ENCODE measurements at places on chromosomes 4 and X.

DNA sequence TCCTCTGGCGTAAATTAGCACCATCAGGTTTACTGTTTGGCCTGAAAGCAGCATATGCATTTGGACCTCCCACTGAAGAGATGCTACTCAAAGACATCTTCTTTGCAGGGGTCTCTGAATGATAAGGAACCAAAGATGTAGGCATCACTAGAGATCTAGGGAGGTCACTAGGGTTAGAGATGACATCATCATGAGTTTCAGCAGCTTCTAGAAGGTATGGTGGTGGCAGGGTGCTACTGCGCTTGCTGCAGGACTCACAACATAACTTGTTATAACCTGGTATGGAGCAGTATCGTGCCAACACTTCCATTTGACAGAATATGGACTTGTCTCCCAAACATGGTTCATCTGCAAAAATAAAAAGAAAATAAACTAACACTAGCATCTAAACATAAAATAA, 251.6 kb downstream of the NPFFR2 start:
- DNase-seq: no peak

DNA sequence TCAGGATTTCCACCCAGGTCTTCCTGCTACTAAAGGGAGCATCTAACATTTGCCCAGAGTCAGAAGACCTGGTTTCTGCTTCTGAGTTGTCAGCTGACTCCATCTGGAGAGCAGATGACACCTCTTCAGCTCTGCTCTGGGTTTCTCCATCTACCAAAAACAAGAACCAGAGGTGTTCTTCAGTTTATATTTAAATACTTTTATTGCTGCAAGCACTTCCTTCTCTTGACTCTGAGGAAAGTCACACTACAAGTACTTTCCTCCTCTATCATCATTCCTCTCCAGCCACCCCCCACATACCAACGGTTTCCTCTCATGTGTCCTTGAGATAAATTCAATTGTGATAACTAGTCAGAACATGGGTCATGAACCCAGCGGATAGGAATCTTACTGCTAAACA, 88.4 kb downstream of the PPP3CA start:
- no peak for DNase-seq

GRCh38 chr4:156413239-156414135, 459.8 kb upstream of the CTSO start:
- no peak for DNase-seq

- DNase-seq: no peak
Measured at GRCh38 chr4:120995266-120996010, 72.9 kb upstream of the PRDM5 start.

GRCh38 chr4:6548201-6548881, 26.6 kb upstream of the MAN2B2 start:
- no peak for DNase-seq

DNA sequence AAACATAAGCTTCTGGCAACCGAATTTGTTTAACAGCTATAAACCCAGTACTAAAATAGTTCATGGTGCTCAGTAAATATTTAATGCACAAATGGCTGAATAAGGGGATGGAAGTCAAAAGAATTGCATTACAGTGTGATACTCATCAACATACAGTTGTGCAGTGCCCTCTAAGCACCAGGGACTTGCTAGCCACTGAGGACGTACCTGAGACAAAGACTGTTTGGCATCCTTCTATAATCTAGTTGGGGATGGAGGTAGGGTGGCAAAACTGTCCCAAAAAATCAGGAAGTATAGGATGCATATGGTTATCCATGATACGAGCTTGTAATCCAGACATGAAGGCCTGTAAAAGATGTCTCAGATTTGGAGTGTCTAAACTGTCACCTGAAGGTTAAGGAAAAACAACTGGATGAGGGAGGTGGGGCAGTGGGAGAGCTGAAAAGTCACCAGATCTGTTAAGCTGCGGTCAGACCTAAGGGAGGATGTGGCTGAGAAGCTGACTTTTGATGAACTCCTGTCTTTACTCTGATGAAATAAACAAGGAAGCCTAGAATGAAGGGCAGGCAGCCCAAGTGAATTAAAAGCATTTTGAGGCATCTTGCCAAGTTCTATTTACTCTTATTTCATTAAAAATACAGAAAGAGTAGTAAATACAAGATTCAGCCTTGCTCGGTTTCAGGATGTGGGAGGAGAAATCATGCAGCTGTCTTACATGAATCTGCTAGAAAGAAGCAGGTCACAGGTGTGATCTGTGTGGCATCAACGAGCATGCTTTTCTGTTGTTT, 12.0 kb upstream of the CD38 start:
- no peak for DNase-seq

DNA sequence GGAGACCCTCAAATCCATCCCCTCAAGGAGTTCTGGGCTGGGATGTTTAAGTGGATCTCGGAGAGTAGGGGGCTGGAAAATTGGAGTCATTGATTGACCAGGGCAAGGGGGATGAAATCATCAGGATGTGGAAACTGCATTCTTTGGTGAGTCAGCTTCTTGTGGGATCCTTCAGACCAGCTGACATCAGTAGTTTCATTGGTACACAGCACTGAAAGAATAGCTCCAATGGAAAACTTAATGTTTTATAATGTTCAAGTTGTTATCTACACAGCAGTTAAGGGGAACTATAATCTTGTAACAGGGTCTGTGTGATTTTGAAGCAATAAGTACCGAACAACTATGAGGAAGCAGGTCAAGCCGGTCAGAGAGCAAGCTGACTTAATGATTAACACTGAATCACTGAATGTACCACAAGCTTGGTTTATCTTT, 506.1 kb downstream of the RPA4 start:
- no peak for DNase-seq

DNA sequence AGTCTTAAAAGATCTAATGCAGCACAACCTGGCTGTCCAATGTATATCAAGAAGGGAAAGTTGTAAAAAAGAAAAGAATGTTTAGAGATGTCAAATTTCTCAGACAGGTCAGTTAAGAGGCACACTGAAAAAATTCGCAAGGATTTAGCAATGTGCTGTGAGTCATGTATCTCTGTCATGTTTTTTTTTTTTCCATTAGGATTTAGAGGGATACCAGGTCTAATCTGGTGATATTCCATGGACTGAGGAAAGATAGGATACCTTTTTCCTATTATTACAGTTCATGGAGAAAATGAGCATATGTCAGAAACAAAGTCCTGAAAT, 815.4 kb upstream of the PCDH10 start:
- DNase-seq: no peak

DNA sequence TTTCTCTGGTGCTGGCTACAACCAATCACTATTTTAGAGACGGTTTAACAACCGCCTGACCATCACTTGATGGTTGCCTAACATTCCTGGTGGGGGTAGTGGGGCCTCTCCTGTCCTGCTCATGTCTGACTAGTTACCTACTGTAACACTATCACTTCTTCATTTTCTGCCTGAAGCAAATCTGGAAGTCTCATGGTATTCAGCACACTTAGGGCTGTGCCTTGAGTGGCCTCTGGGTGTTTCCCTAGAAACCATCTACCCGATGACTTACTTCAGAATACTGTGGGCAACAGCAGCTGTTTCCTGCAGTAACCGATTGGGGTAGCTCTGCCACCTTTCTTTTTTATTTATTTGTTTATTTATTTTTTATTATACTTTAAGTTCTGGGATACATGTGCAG, 880.1 kb upstream of the INTU start:
- no peak for DNase-seq

GRCh38 chr4:52836678-52837077, 25.4 kb upstream of the RASL11B start:
- DNase-seq: no peak

DNA sequence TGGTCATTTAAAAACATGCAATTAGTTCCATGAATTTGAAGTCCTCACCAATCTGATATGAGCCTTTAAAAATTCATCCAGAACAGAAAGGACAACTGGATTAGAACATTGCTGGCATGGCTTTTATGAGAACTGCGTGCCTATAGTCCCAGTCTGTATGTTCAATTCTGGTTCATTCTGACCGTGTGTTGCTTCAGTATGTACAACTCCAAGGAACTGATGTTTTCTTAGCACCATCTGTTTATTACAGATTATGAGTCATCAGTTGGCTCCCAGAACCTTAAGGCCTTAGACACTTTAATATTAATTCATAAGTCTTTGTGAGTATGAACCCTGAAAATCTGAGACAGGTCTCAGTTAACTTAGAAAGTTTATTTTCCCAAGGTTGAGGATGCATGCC, 115.0 kb downstream of the CEP44 start:
- DNase-seq: no peak

DNA sequence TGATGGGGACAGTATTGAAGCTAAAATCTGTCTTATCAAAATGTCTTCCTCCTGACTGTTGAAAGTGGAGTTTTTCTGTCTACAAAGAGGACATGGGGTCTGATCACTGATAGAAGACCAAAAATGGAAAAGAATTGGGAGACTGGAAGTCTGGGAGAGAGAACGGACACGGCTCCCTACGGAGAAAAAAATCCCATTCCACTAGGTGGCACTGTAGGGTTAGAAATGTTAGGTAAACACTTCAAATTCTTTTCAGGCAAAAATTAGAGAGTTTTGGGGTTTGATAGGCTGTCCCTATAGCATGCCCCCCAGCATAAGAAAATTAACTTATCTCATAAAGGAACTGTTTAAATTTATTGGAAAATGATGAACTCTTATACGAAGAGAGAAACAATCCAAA, 200.5 kb downstream of the FAM133A start:
- DNase-seq: no peak

GRCh38 chrX:108735091-108735678, 1.2 kb downstream of the IRS4 start:
- DNase-seq: peak; percentile 33

DNA sequence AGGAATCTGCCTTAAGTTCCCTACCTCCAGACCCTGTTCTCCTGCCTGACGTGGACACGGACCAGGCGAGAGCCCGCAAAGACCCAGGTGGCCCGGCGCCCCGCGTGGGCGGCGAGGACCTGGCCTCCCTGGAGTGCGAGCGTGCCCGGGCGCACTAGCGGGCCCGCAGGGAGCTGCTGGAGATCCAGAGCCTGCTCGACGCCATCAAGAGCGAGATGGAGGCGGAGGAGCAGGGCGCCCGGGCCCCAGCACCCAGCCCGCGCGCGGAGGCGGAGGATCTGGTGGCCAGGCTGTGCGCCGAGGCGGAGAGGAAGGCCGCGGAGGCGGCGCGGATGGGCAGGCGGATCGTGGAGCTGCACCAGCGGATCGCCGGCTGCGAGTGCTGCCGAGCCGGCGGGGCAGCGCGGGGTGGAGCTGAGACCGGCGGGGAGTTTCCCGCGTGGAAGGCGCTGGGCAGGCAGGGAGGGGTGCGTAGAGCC, 18.2 kb downstream of the MRFAP1 start:
- no peak for DNase-seq

- DNase-seq: no peak
Measured at GRCh38 chr4:52643785-52644244, 15.3 kb downstream of the USP46 start.

DNA sequence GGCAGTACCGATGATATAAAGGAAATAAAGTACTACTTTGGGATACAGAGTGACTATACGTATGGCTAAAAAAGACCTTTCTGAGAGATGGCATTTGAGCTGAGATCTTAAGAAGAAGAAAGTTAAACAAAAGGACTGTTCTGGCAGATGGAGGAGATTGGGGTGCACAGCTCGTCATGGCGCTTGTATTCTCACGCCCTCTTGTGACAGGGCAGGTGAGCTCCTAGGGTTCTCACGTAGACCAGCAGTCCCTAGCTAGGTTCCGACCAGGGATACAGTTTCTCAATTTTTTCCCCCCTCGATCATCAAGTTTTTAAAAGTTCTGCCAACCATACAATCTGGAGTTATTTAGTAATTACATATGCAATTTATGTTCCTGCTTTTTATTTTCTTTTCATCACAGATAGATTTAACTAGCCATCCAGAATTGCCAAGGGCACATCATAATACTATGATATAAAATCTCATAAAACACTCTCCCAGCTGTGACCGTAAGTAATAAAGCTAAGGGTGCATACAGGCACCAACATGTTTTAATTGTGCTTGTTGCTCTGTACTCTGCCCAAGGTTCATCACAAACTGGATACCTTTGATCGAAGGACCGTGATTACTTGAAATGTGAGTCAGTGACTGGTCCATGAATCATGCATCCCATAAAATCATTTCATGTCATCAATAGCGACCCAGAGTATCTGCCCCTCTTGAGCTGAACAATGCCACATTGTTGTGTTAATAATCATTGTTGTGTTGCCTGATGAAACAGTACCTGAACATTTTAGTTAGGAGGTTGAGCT, 69.4 kb upstream of the ZNF518B start:
- no peak for DNase-seq

- DNase-seq: no peak
Measured at GRCh38 chrX:120377715-120378114, 15.8 kb downstream of the ATP1B4 start.

DNA sequence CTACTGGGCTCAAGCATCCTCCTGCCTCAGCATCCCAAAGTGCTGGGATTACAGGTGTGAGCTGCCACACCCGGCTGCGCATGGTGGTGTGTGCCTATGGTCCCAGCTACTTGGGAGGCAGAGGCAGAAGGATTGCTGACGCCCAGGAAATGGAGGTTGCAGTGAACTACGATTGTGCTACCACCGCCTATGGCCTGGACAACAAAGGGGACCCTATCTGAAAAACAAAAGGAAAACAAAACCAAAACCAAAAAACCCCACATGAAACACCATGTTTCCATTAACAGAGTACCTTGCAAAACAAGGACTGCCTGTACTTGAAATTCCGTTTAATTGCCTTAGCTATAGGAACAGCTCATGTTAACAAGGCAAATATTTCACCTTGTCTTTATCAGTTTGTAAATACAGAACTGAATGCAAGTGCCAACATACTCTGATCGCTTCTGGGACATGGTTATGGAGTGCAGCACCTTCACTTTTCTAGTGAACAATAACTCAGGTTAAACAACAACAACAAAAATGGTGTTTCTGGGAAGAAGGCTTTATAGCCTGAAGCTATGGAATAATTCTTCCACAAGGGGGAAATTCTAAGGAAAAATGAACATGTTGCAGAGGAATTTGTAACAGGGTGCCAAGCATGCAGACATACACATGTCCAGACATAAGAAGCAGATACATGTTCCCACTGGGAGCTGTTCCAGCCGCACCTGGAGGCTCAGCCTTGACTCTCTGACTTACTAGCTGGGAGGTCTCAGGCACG, 73.2 kb upstream of the STS start:
- DNase-seq: no peak

- no peak for DNase-seq
Measured at GRCh38 chr4:86975927-86976326, 41.1 kb downstream of the AFF1 start.

- DNase-seq: no peak
Measured at GRCh38 chr4:162838671-162839070, 328.0 kb downstream of the NAF1 start.
